Frontal cortex (tissue), 4 donors: ENCODE measurements at places on chromosomes 16 and 17.

- DNase-seq, result no peak
These were observed 278.4 kb upstream of the IRX5 start for GRCh38 chr16:54652201-54652770.

- no peak for DNase-seq
These were observed 45.6 kb downstream of the ADCY7 start for GRCh38 chr16:50311891-50312501.

GRCh38 chr16:77939968-77940367 is 82.4 kb upstream of the CLEC3A start:
- DNase-seq, result no peak

- DNase-seq, result no peak
These were observed 55.3 kb downstream of the TUBD1 start for GRCh38 chr17:59837308-59838051.

DNA sequence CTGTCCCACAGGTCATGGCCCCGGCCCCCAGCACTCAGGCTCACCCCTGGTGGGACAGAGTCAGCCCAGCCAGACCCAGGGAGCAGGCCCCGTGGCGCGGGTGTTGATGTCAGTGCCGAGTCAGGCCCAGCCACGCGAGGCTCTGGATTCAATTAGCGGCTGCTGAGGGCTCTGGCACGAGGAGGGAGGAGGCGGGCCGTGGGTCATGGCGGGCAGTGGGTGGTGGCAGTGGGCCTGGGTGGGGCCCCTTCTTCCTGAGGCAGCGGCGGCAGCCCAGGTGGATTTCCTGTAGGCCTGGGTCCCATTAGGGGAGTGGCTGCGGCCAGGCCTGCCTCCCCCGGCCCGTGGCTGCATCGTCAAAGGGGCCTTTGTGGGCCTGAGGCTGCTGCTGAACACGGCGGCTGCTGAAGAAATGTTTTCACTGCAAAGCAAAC is 12.9 kb downstream of the VASN start:
- DNase-seq, result no peak

GRCh38 chr17:56177361-56177760 is 24.1 kb downstream of the ANKFN1 start:
- DNase-seq, result no peak
